ENCODE measurements at places on chromosomes 6 and 20. TPM values are rescaled to one million over a fixed set of nuclear protein-coding genes. Genes with fewer than 3 reads are reported as not detected.

- DNase-seq: no peak
Observed at GRCh38 chr6:20708367-20709124, 174.3 kb downstream of the CDKAL1 start.

DNA sequence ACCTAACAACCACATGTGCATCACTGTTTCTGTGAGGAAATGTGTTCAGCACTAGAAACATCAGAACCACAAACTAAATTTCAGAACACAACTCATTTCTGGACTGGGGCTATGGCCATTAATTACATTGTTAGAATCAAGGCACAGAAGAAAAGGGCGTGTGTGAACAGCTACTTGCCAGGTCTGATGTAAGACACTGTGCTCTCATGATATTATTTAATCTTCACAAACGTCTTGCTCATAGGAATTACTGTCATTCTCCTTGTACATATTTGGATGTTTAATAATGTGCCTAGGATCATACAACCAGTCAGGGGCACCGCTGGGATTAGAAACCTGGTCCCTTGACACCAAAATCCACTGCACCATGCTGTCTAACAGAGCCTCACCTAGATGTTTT lies 14.8 kb downstream of the ADGRF1 start:
- no peak for DNase-seq

- no peak for DNase-seq
Observed at GRCh38 chr6:13813621-13814175, 659 bp downstream of the MCUR1 start.

RHAG gene
- total RNA-seq: not detected

SEL1L2 gene
- total RNA-seq: not detected

MCCD1 gene
- total RNA-seq: not detected

All from pulmonary artery endothelial cell (primary cell).